Stimulated activated CD4-positive, alpha-beta T cell treated with anti-CD3 and anti-CD28 coated beads, Interleukin-4, amount 100 ng/mL, for 24 hours (primary cell): ENCODE measurements at places on chromosomes 5 and 9.

DNA sequence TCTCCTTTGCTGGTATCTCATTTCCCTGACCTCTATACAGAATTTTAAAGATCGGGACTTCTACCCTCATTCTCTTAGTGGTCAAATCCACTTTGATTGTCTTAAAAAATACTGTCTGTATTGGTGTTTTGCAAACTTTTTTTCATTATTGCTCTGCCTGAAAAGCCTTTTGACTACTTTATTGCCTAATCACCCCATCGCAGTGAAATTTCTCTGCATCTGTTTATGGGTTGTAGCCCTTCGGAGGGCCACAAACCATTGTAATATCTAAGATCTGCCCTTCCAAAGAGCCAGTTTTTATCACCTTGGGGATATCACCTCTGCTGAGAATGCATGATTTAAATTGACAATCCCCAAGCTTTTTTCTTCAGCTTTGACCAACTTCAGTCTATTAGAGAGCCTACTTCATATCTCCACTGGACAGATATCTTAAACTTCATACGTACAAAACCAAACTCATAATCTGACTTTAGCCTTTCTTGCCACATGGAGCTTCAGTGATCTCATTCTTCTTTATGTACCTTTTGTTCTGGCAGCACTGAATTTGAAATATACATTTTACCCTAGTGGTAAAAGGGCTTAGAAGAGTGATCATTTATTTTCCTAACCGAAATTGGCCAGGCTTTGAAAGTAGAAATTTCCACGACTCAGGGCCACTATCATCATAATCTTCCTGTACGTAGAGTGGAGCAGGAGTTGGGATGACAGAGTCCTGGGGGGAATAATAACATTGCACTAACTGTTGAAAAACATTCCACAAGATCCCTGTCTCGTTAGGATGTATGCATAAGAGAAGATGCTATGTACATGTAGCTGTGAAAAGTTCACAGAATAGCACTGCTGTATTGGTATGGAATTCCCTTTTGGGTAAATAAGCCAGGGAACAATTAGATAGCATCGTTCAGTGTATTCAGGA, 21.4 kb downstream of the KIF2A start:
- no peak for DNase-seq

DNA sequence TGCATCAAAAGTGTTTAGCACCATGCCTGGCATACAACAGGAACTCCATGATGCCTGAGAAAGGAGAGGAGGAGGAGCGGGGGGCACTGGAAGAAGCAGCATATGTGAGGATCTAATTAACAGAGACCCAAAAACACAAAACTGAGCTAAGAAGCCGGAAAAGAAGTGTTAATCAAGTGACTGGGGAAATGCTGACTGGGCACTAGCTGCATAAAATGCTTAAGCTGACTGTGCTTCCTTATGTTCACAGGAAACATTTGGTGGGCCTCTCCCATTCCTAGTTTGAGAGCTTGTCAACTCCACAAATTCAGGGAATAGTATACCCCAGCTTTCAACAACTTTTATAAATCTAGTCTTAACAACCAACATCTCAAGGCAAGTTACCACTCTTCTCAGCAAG, 26.6 kb downstream of the DEPDC1B start:
- DNase-seq: no peak

DNA sequence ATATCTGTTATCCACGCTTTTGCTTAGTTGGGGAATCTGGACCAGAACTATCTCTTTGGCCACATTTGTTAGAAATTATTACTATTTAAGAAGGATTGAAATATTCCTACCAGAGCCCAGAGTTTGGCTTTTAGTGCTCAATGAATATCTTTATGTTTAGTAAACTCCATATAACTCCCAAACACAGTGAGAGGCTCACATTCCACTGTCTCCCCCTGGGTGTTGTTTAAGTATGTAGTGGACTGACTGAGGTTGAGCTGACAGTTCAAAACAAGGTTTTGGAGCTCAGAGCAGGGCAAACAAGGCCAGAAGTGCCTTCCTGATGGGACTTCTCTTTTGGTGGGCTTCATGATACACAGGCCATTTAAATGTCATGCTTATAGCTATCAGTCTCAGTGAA, 216.0 kb downstream of the SMARCA2 start:
- DNase-seq: no peak

- DNase-seq: no peak
Measured at GRCh38 chr5:74042959-74043358, 417.0 kb downstream of the ARHGEF28 start.

- DNase-seq: no peak
Measured at GRCh38 chr9:5767968-5768932, 64.7 kb downstream of the ERMP1 start.

DNA sequence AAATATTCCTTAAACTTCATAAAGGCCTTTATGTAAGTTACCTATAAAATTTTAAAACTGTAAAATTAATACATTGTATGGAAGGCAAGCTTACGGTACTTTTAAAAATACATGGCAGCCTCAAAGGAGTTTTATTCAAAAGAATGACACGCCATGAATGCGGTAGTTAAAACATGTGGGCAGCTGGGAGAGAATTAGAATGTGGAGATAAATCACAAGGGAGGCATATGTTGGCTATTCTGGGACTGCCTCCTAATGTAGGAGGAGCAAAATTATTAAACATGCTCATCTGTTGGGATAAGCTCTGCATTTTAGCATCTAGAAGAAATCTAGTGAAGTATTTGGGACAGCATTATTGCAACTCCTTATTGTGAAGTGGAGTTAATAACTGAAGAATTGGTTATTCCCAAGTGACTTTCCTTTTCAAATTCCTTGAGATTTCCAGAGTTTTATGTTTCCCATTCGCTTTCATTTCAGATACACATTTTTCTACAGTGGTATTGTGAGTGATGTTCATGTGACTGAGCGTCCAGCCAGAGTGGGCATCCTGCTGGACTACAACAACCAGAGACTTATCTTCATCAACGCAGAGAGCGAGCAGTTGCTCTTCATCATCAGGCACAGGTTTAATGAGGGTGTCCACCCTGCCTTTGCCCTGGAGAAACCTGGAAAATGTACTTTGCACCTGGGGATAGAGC, 109.4 kb downstream of the CMYA5 start:
- DNase-seq: no peak

DNA sequence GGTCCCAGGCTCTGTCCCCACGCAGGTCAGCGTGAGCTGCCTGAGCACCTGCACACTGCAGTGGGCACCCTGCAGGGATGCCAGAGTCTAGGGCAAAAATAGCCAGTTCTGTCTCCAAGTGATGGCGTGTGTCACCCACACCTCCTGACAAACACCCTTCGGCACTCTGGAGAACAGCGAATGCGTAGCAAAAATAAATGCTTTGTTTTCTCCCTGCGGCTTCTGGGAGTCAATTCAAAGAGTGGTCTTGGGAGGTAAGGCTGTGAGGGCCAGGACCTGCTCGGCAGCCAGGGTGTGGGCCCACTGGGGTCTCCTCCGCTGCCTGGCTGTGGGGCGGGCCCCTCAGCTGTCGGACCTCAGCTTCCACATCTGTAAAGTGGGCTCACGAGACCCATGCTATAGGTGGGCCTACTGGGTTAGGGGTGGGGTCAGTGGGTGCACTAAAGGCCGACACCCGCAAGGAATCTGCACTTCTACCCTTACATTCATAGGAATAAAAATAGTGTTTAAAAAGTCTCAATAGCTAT, 37.4 kb downstream of the RASGEF1C start:
- DNase-seq: no peak

- DNase-seq: no peak
Measured at GRCh38 chr5:33507426-33507825, 66.7 kb downstream of the TARS1 start.

- no peak for DNase-seq
Measured at GRCh38 chr9:690517-691111, 150.9 kb upstream of the DMRT1 start.

DNA sequence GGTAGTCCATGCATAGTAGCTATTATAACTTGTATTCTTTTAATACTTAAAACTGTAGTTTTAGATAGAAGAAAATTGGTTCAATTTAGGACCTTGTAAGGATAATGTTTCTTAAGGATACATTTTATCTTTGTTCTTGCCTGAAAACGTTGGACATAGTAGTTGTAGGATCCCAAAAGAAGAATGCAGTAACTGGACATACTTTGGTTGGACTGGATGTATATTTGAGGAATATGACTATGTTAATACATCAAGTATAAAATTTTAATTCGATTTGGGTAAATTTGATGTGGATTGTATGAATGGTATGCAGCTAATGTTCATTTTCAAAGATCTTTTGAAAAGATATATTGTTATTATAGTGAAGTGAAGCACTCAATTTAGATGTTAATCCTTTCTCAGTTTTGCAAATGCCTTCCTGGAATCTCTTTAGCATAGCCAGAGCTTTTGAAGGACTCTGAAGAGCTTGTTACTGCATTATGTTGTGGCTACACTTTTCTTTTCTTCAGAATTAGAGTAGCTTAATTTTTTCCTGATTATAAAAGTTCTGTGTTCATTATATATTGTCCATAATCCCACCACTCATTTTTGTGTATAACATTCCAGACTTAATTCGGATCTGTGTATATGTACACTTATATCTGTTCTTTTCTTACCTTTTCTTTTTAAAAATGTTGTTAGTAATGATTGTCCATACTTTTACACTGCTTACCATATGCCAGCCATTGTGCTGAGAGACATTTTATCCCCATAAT, 41.2 kb downstream of the LRRTM2 start:
- no peak for DNase-seq

DNA sequence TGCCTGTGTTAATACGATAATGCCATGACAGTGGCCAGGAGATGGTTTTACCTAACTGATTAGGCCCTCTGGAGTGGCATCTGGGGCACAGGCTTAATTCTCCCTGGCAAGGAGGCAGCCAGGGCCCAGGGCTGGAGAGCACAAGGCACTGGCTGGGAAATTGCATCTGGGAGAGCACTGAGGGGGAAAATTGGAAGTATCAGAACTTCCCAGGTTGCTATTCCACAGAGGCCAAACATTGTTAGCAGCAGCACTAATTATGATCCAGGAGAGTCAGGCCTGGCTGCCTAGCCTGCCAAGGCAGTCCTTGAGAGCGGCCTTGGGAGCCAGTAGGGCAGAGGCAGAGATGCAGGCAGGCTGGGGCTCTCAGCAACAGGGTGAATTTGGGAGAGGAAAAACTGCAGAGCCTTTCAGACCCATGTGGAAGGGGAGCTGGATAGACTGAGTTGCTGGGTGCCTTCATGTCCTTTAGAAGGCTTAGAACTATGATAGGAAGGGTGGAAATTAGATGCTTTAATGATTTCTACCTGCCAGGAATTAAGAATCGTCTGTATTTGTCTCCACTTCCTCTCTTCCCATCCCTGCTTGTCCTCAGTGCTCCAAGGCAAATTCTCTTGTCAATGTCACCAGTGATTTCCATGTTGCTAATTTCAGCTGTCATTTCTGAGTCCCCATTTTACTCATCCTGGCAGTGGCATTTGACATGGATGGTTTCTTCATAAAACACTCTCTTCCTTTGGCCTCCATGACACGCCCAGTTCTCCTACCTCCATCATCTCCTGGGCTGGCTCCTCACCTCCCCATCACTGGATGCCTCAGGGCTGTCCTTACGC, 56.1 kb upstream of the HSPA9 start:
- DNase-seq: no peak

DNA sequence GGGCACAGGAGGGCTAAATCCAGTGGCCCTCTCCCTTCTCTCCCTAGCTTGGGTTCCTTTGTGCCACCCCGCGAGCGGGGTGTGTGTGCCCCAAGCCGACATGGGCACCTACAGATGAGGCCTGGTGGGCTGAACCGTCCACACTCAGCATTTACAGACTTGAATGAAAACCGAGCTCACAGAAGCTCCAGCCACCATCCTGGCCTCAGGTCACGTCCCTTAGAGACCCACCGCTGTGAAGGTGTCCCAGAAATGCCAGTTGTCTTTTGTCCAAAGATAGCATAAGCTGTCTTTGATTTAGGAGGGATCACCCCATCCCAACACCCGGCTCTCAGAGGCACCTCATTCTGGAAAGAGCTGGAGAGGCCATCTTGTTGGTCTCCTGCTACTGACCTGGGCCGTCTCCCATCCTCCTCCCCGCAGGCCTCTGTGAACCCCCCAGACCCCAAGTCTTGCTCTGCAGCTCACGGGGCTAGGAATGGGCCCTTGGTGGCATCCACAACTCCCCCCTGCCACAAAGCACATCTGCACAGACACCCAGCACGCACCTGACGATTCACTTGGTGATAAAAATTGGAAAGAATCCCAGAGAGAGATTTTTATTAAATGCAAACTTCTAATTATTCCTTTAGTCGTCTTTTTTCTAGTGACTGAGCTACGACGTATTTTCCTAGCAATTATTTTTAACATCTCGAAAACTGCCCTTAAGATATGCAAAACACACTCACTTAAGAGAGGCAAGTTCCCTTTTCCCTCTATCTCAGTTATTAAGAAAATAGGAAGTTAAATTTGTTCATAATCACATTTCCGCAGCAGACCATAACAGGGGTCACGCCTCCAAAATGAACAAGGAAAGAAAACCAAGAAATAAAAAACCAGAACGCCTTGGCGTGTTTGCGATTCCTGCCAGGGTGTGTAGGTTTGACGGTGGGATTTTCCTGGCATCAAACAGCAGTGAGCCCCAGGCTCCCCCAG, 80.5 kb upstream of the LMX1B start:
- DNase-seq: no peak

DNA sequence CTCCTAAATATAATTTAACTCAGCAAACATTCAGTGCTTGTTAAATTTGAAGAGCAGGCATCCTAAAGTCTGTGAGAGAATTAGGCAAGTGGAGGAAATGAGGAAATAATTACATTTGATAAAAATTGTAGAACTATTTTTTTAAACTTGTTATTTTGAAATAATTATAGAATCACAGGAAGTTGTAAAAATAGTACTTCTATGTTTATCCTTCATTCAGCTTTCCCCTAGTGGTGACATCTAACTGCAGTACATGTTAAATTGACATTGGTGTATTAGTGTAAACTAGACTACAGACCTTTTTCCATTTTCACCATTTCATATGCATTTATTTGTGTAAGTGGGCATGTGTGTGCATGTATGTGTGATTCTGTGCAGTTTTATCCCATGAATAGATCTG, 51.6 kb downstream of the F2RL2 start:
- DNase-seq: no peak

DNA sequence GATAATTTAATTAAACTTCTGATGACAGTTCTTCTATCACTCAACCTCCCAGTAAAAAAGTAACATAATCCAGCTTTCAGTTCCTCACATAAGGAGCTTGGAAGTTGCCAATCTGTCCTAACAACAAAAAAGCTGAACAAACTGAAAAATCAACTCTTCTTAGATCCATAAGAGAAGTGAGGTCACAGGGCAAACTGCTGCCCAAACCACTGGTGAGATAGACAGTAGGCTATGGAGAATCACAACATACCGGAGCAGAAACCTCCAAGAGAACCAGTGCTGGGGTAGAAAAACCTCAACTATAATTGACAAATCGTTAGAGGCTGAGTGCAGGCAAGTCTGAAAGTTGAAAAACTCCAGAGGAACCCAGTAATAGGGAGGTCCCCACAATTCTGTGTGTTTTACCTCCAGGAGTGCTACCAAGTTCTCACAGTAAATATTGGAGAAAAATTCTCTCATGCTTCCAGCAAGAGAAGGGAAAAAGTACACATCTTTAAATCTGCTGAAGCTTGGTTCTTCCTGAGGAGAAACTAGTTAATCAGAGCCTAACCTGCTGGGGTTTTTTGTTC, 300.0 kb downstream of the PDE4D start:
- DNase-seq: no peak
